Activated T-helper 2 cell treated with anti-CD3 and anti-CD28 coated beads, Interferon-gamma antibody, Interleukin-2, Interleukin-4, amounts not matched to agents 10 μg/mL and 5 μg/mL and 100 μg/mL, durations not matched to agents 14 hours and 24 hours and 36 hours (primary cell): ENCODE measurements at places on chromosomes 2 and 18.
A peak's percentile ranks its signal among the peaks of the same experiment; 100 is the strongest.

DNA sequence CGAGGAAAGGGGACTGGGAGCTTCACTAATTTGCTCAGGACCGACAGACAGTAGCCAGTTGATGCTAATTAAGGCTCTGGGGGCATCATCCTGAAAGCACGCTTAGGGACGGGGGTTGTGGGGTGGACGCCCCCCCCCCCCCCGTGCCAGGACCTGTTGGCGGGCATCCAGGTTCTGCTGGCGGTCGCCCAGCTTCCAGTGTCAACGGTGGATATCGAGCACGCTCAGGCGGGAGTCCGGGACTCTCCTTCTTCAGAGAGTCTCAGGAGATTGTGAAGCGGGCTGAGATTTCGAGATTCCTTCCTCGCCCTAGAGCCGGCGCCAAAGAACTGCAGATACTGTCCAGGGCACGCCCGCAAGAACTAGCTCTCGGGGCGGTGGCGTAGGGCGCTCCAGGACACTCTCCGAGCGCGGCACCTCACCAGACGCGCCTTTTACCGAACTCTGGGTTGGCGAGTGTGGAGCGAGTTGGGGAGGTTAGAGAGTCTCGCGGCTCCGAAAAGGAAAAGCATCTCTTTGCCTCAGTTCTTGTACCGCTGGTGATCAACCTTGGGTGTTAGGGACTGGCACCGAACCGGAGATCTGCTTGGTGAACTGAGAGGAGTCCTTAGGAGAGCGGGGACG is 5.6 kb downstream of the RAX start:
- H3K4me1 ChIP-seq: peaks cover 16% of the 10 kb centered on the region
- no peaks in the 10 kb centered on the region for H3K36me3 ChIP-seq
- H3K4me3 ChIP-seq: peak overlapping the region; percentile 5
- H3K27ac ChIP-seq: no peak overlapping the region
- no peak for DNase-seq

- H3K36me3 ChIP-seq: no peaks in the 10 kb centered on the region
- H3K27me3 ChIP-seq: peaks cover 8% of the 10 kb centered on the region
- no peak overlapping the region for H3K4me3 ChIP-seq
- peaks cover 15% of the 10 kb centered on the region for H3K4me1 ChIP-seq
- no peak for DNase-seq
Measured at GRCh38 chr18:3541549-3542386, 91.8 kb downstream of the TGIF1 start.

DNA sequence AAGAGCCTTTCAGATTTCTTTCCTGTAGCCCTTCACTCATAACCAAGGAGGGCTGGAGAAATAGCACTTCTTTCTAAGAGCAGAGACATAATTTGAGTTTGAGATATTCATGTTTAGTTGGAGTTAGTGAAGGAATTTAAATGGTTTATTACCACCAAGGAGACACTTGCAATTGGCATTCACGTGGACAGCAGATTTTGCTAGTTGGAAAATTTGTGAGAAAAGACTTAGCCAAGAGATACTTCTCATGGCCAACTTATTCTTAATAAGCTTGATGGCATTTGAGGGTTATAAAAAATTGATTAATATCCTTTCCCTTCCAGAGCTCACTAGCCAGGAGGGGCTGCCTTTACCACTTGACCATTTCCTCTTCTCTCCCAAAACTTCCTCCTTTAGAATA is 518.7 kb downstream of the TNS1 start:
- DNase-seq: no peak
- H3K36me3 ChIP-seq: no peaks in the 10 kb centered on the region
- no peak overlapping the region for H3K27ac ChIP-seq
- no peak overlapping the region for H3K4me3 ChIP-seq
- no peaks in the 10 kb centered on the region for H3K4me1 ChIP-seq

DNA sequence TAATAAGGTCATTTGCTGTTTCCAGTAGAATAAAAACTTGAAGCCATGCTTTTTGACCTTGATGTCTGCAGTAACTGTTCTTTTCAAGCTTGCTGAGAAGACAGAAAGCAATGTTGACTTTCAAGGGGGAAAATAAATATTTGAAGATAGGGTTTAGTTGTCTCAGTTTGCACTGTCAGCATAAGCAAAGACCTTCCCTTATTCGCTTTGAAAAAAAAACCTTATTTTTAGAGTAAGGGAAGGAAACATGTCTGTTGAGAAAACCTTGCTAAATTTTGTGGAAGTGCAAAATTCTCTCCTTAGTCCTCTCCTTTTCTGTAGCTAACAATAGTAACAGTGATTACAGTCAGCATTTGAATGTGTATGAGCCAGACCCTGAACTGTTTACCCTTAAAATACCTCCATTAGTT is 43.1 kb downstream of the MAP4K4 start:
- H3K27ac ChIP-seq: no peak overlapping the region
- no peaks in the 10 kb centered on the region for H3K27me3 ChIP-seq
- H3K4me1 ChIP-seq: peaks cover 52% of the 10 kb centered on the region

- peaks cover 31% of the 10 kb centered on the region for H3K36me3 ChIP-seq
- peak overlapping the region; percentile 92 for H3K27ac ChIP-seq
- H3K27me3 ChIP-seq: no peaks in the 10 kb centered on the region
- peak overlapping the region; percentile 95 for H3K4me3 ChIP-seq
- H3K4me1 ChIP-seq: peaks cover 58% of the 10 kb centered on the region
Measured at GRCh38 chr2:10331702-10332401, 29.1 kb downstream of the HPCAL1 start.

GRCh38 chr2:26325851-26326250 is 20.1 kb upstream of the SELENOI start:
- H3K36me3 ChIP-seq: no peaks in the 10 kb centered on the region
- H3K27me3 ChIP-seq: no peaks in the 10 kb centered on the region
- H3K4me3 ChIP-seq: no peak overlapping the region
- H3K4me1 ChIP-seq: peaks cover 19% of the 10 kb centered on the region

DNA sequence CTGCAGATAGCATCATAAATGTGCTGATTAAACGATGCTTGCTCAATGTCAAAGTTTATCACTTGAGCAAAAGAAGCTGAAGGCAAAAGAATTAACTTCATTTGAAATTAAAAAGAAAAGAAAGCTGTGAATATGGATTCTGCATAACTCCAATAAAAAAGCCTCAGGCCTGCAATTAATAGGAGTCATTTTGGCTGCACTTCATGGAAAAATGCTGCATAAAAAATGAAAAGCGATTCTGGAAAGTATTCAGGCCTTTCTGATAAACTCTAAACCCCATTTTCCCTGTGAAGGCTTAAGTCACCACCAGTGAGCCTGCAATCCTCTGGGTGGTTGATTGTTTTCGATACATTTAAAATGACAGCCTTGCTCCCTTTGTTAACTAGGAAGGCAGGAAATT is 1793.4 kb downstream of the SUCLG1 start:
- H3K4me3 ChIP-seq: no peak overlapping the region
- no peak overlapping the region for H3K27ac ChIP-seq
- no peak for DNase-seq
- H3K4me1 ChIP-seq: no peaks in the 10 kb centered on the region
- H3K27me3 ChIP-seq: no peaks in the 10 kb centered on the region

DNA sequence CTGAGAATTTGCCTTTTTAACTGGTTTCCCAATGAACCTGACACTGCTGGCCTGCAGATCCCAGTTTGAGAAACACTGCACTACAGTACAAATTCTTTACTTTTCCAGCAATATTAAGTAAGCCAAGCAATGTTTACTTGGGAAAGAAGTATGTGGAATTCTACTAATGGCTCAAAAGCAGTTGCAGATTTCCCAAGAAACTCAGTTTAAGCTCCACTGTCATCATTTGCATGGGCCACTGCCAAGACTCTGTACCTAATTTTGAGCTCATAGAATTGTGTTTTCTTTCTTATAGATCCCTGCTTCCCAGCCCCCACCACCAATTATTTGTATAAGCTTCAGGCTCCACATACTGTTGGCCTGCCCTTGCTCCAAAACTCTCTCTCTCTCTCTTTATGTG is 676.1 kb downstream of the RNF144A start:
- no peak overlapping the region for H3K4me3 ChIP-seq
- peaks cover 11% of the 10 kb centered on the region for H3K36me3 ChIP-seq
- H3K27me3 ChIP-seq: no peaks in the 10 kb centered on the region
- no peak for DNase-seq
- H3K4me1 ChIP-seq: peaks cover 35% of the 10 kb centered on the region

DNA sequence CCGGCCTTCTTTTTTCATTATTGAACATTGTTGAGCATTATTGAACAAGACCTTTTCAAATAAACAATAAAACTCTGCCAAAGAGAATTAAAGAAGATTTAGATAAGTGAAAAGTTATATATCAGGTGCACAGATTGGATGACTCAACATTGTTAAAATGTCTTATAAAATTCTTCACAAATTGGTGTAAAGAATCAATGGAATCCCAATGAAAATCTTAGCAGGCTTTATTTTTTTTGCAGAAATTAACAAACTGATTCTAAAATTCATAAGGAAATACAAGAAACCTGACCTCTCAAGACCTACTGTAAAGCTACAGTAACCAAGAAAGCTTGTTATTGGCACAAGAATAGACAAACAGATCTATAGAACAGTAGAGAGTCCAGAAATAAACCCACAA is 70.3 kb downstream of the LAMA1 start:
- H3K4me3 ChIP-seq: no peak overlapping the region
- H3K36me3 ChIP-seq: no peaks in the 10 kb centered on the region
- DNase-seq: no peak
- no peak overlapping the region for H3K27ac ChIP-seq
